ENCODE measurements at places on chromosomes 4 and X.

GRCh38 chr4:156685308-156685707 is 286.3 kb downstream of the PDGFC start:
- DNase-seq: no peak

- no peak for DNase-seq
These were observed 138.0 kb upstream of the USP9X start for GRCh38 chrX:40947276-40947675.

GRCh38 chr4:145176641-145177432 is 3.6 kb downstream of the OTUD4 start:
- DNase-seq: no peak

DNA sequence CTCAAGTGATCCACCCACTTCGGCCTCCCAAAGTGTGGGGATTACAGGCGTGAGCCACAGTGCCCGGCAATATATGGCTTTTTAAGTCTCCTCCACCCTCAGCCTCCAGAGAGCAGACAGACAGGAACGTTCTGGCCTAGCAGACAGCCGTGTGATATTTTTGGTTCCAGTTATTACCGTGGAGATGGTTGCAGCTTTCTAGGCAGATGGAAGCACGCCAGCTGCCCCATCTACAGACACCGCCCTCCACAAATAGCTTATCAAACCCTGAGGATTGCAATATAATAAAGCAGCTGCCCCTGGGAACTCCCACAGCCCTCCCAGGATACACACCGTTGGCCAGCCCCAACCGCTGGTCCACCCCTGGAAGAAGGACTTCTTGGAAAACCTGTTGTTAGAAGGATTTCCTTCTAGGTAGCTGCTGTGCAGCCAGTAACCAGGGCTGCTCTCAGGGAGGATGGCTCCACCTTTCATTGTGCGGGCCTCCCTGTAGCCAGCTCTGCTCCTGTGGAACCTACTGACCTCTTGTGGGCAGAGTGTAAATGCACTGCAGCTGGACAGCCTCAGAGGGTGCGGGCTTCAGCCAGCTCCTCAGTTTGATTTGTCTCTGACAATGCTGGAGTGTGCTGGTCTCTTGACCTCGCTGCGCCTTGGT is 44.0 kb downstream of the SLC25A5 start:
- DNase-seq: no peak

GRCh38 chr4:16672421-16672820 is 226.0 kb downstream of the LDB2 start:
- no peak for DNase-seq

DNA sequence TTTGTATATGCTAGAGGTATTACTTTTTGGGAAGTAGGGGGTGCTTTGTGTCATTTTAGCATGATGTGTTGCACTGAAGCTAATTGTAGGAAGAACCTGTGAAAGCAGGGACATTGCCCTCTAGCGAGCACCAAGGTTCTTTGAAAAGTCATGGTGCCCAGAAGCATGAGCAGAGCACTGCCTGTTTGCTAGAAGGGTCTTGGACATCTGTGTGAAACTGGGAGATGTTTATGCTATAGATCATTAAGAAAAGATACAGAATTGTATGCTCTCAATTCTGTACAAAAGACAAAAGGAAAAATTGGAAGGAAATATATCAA is 14.7 kb downstream of the GRPR start:
- no peak for DNase-seq

- no peak for DNase-seq
These were observed 146.2 kb downstream of the PCDH7 start for GRCh38 chr4:30866346-30866745.

GRCh38 chr4:74319470-74319869 is 11.2 kb downstream of the EPGN start:
- DNase-seq: no peak

DNA sequence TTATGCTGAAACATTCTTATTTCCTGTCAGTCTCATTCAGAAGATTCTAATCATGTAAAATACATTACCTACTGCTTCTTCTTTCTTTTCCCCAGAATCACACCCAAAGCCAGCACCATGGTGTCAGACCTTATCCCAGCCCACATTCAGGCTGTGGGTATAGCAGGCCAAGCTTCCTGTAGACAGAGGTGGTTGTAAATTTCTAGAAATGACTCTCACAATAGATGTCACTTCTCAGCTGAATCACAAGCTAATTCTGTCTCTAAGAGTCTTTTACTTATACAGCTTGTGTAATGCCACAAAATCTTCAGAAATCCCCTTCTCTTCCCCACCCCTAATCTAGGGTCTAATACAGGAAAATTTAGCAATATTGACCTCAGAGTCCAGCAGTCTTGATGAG is 239.6 kb downstream of the PARM1 start:
- no peak for DNase-seq

GRCh38 chr4:17526695-17527477 is 11.9 kb downstream of the CLRN2 start:
- DNase-seq: no peak

DNA sequence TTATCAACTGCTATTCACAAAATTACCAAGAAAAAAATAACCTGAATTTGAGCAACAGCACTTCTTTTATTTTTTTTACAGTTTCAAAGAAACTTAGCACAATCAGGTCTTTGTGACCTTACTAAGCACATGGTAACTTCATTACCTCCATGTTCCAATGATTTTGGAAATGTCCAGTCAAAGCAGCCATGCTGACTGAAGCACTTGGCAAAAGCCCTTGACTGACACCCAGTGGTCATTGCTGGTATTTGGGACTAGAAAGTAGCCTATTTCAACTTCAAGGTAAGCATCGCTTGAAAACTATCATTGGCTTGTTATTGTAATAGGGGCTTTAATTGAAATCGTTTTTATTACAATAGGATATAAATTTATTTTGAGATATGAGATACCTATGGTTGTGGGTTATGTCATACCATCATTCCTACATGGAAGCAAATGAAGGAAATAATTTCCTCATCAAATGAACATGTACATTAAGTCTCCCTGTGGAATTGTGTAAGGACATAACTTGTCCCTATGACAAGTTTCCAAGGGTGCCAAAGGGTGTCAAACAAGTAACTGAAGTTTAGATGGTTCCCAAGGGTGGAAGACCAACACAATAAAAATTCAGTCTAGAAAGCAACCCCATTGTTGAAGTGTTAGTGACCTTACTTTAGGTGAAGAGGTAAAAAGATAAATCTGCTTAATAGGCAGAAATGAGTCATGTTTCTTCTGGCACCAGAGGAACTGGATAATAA is 15.2 kb upstream of the ANXA10 start:
- DNase-seq: no peak

- no peak for DNase-seq
These were observed 162.3 kb upstream of the PSAPL1 start for GRCh38 chr4:7596918-7597606.

GRCh38 chrX:13699183-13699826 is 10.4 kb downstream of the RAB9A start:
- DNase-seq: no peak

GRCh38 chr4:183968931-183969330 is 63.8 kb downstream of the STOX2 start:
- no peak for DNase-seq

GRCh38 chrX:115348446-115349225 is 59.1 kb downstream of the LUZP4 start:
- no peak for DNase-seq

DNA sequence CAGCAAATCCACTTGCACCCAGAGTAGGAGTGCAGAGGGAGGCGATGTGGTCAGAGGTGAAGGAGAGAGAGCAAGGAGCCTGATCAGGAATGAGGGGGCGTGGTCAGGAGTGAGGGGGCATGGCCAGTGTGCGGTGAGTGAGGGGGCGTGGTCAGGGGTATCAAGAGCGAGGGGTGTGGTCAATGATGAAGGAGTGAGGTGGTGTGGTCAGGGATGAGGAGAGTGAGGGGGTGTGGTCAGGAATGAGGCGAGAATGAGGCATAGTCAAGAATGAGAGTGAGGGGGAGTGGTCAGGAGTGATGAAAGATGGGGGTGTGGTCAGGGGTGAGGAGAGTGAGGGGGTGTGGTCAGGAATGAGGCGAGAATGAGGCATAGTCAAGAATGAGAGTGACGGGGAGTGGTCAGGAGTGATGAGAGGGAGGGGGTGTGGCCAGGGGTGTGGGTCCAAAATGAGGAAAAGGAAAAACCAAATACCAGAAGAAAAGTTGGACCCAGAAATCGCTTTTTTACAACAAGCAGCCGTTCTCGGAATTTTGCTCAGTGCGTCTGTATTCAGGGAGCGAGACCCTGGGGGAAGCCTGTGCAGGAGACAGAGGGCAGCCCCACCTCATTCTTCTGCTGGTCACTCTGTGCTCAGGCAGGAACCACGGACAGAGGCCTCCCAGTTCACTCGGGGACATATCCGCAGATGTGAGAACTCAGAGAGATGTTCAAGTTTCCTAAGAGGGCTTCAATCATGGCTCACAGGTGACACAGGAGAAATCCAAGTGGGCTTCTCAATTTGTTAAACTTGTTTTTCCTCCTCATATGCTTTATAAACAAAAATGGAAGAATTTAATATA is 47.5 kb downstream of the MAGEA1 start:
- no peak for DNase-seq

GRCh38 chr4:55397126-55397436 is 1.3 kb downstream of the TMEM165 start:
- DNase-seq: no peak

DNA sequence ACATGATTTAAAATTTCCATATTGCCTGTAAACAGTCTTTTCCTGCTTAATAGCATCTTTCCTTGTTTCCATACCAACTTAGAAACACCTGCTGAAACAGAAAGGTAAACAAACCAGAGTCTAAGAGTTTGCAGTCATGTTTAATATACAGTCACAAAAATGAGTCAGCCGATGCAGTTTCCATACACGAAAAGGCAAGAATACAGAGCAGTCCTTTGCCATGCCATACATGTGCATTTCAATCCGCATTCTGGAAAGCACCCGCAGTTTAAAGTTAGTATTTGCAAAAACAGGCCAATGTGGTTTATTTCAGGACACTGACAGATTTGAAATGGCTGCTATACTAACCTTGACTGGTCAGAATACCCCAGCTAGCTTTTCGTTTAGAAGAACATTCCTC is 32.1 kb downstream of the ASB5 start:
- no peak for DNase-seq

DNA sequence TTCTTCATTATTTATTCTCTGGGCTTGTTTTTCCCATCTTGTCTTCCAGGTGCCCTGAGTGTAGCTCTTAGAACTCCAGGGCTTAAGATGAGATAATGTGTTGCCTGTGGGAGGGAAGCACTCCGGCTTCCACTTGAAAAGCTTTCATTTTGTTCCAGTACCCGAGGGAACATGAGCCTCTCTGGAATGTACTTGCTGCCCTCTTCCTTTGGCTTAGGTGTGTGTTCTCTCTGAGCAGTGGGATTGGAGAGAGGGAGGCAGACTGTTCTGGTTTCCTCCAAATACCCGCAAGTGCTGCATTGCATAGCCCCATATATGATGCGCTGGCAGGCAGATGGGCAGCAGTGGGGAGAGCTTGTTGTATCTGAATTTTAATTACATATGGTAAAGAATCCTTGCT is 861 bp upstream of the DTHD1 start:
- no peak for DNase-seq

DNA sequence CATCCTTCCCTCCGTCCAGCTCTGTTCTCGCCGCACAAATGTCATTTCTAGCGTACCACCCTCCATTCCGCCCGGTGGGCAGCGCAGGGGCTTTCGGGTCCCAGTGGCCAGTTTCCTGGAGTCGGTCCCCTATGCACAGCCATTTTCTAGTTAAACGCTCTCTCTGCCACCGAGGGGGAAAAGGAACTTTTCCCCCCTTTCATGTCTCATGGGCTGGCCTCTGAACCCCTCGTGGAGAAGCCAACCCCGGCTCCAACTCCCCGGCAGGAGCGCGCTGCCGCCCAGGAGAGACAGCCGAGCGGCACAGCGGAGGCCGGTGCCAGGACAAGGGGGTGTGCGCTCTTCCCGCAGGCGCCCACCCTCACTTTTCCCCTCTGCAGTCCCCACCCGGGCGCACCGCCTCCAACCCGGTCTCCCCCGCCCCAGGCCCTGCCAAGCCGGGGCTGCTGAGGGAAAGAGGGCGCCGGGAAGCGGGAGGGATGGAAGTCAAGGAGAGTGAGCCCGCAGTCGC is 662 bp downstream of the APBB2 start:
- DNase-seq: no peak

GRCh38 chr4:74168841-74169240 is 10.9 kb downstream of the MTHFD2L start:
- DNase-seq: no peak

DNA sequence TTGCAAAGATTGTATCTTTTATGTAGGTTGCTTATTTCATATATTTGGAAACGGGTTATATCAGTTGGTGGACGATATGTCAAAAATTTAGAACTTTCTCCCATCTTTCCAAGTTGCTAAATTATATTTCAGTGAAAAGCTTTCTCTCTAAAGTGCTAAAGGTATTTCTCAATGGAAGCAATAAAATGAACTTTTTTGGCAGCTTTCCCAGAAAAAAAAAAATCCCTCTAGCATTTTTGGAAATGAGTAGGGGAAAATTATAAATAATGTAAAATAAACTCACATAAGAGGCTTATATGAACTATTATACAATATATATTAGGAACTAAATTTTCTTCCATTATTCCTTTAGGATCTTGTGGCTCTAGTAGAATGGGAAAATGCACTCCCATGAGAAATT is 152.2 kb downstream of the GRID2 start:
- no peak for DNase-seq

- no peak for DNase-seq
These were observed 31.2 kb downstream of the CHM start for GRCh38 chrX:86016139-86016538.

DNA sequence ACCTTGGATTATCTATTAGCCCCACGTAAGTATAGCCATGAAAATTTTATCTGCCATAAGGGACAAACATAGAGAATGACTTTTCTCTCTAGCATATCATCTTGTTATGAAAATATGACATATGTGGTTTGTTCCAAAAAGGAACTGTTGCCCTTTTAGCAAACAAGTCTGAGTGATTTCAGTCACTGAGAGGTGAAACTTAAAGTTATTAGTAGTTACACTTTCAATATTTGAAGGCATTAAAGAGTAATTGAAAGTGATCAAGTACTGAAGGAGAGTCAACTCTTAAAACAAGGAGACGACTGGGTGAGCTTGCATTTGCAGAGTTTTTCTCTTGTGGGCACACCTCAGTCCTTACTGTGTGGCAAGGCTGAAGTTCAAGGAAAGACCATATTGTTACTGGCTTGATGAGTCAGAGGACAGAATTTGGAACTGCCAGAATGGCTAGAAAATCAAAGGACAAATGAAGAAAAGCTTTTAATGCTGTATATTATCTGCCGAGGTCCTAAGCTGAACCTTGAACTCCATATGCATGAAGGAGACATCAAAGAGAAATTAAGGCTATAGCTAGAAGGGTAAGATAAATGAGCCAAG is 205.1 kb upstream of the EMCN start:
- no peak for DNase-seq

- DNase-seq: no peak
These were observed 113.0 kb downstream of the ARX start for GRCh38 chrX:24902806-24903205.

- DNase-seq: no peak
These were observed 46.8 kb downstream of the HPGD start for GRCh38 chr4:174475528-174475927.

Data from stimulated activated CD8-positive, alpha-beta memory T cell treated with anti-CD3 and anti-CD28 coated beads, Interleukin-15, amount 100 ng/mL, for 24 hours (primary cell).